Bone marrow (tissue), 2 donors: ENCODE measurements at places on chromosomes 4 and X.

DNA sequence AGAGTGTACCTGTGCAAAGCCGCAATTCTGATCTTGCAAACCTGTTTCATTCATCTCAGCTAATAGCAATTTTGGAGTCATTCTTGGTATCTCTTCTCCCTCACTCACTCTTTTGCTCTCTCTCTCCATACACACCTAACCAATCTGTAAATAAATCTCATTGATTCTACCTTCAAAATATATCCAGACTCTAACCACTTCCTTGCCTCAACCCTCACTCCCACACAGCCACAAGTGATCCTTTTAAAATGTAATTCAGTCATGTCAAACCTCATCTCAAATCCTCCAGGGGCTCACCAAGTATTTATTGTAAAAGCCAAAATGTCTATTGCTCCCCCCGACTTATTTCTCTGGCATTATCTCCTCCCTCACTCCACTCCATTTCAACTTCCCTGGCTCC is 51.7 kb upstream of the SLC10A4 start:
- DNase-seq, result no peak

DNA sequence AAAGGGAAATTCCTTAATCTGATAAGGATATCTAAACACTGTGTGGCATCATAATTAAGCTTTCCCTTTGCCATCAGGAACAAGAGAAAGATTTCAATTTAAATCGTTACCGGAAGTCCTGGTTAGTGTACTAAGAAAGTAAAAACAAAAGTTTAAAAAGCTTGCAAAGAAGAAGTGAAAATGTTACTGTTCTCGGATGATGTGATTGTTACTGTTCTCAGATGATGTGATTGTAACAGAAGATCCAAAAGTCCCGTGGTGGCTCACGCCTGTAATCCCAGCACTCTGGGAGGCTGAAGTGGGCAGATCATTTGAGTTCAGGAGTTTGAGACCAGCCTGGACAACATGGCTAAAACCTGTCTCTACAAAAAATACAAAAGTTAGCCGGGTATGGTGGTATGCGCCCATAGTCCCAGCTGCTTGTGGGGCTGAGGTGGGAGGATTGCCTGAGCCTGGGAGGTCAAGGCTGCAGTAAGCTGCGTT is 62.5 kb downstream of the RGS12 start:
- no peak for DNase-seq

DNA sequence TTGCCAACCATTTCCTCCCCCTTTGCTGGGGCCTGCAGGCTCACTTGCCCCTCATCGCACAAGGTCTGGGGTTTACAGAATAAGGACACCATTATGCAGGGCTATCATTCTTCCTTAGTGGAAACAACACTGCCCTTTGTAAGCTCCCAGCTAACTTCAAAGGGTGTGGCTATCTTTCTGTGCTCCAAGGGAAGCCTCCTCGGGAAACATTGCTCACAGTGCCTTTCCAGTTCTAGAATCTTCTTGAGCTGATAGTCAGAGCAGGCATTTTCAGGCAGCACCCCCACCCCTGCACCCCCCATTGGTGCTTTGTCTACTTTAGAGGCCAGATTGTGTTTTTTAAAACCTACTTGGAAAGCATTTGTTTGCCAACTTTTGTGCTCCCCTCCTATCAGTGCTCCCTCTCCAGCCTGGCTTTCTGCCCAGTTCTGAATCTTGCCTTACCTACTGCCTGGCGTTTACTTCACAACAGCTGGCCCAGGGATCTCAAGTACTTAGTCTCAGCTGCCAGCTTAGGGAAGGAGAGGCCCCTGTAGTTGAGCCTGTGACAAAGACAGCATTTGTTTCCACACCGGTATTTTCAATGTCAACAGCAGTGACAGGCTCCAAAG is 53.5 kb downstream of the PLAC1 start:
- no peak for DNase-seq

DNA sequence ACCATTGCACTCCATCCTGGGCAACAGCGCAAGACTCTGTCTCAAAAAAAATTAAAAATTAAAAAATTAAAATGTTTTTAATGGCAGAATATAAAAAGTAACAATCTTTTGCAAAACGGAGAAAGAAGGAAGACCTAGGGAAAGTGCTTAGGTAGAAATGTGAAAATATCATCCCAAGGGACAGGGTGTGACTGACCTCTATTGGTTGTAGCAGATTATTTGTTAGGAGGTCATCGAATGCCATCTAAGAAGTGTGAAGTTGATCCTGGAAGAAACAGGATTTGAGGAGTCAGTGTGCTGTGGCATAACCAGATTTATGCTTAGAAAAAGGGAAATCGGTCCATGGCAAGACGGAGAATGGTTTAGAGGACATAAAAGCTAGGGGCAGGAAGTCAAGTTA is 18.1 kb upstream of the C4orf36 start:
- no peak for DNase-seq

GRCh38 chr4:141686146-141686775 is 49.9 kb downstream of the IL15 start:
- DNase-seq, result no peak

DNA sequence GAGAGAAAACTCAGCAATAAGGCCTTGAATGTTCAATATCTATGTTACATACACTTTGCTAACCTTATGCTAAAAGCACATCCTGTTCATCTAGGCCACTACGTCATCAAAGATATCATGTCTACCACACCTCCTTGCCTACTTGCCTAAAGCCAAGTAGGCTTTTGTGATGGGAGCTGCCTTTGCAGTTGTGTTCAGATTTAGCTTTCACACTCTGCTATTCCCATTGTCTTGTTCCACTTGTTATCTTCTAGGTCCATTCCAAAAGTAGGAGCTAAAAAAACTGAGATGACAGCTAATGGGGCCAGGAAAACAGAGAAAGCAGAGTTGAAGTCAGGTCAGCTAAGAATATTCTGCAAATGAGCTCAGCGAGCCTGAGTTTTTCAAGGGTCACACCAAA is 153.6 kb upstream of the EDNRA start:
- DNase-seq, result no peak

- no peak for DNase-seq
These were observed 597.6 kb upstream of the CPEB2 start for GRCh38 chr4:14404730-14405129.

DNA sequence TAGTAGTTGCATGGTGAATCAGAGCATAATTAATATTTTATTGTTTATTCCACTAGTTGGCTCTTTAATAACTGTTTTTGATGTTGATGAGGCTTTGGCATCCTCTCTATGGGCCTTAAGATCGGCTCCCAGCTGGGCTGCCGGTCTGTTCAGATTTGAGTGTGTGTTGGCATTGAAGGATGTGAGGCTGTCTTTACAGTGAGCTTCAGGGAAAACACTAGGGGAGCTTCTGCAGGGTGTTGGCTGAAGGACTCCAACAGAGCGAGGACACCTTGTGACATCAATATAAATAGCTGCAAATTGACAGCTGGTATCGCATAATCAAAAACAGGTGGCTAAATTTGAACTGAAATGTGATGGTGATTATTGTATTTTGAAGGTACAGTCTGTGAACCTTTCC is 322.0 kb downstream of the FSTL5 start:
- no peak for DNase-seq

GRCh38 chr4:173280998-173281397 is 53.2 kb downstream of the HMGB2 start:
- DNase-seq, result no peak

- DNase-seq, result no peak
These were observed 39.8 kb downstream of the JAKMIP1 start for GRCh38 chr4:6160536-6160935.

- DNase-seq, result no peak
These were observed 105.6 kb downstream of the HUWE1 start for GRCh38 chrX:53580742-53581504.

DNA sequence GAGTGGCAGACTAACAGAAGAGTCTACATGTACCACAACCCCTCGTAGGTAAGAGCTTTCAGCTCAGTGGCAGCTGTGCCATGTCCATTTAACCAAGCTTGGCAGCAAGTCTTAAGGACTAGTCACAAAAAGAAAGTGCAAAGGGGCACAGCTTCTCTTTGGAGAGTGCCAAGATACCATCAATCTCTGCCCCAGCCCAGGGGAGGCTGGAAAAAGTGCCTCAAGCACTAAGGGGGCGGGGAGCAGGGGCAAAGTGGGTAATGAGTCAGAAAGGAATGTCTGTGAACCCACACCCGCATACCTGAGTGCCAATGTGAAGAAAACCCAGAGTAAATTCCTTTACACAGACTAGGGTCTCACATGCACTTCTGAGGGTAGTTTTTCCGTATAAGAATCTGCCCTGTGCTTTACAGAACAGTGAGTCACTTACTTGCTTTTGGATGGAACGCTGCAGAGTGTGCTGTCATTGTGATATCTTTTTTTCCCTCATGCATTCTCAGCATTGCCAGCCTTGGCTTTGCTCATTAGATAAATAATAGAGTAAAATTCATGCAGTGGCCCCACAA is 219.8 kb downstream of the ZNF674 start:
- DNase-seq, result no peak

GRCh38 chr4:6196871-6197270 is 3.5 kb downstream of the JAKMIP1 start:
- no peak for DNase-seq

- no peak for DNase-seq
These were observed 150.1 kb downstream of the PJA1 start for GRCh38 chrX:69015156-69015555.

GRCh38 chr4:3878678-3879077 is 112.5 kb downstream of the ADRA2C start:
- DNase-seq, result no peak

- DNase-seq, result no peak
These were observed 17.1 kb downstream of the VSIG4 start for GRCh38 chrX:66022632-66023384.

- no peak for DNase-seq
These were observed 611.9 kb downstream of the STPG2 start for GRCh38 chr4:97531351-97531750.

DNA sequence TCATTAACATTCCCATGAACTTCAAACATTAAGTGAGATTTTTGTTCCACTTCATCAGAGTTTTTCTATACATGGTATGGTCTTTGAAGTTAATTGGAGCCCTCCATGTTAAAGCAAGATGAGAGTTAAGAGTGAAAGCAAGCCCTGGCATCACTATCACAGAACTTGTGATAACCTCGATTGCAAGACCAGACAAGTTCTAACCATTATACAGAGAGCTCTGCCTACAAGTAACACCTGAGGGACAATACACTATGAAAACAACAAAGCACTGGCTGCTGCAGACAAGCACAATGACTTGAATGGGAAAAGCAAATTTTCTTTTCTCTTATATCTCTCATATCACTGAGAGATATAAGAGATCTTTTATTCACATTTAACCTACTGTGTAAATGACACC is 126.6 kb upstream of the GYPA start:
- no peak for DNase-seq

DNA sequence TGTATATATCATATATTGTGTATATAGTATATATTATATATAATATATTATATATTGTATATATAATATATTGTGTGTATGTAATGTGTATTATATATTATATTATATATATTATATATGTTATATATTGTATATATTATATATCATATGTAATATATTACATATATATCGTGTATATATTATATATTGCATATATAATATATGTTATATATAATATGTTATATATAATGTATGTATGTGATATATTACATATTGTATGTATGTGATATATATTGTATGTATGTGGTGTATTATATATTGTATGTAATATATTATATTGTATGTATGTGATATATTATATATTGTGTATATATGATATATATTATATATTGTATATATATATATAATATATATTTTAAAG is 30.5 kb downstream of the RAB40A start:
- no peak for DNase-seq

- DNase-seq, result no peak
These were observed 60.8 kb downstream of the TBCK start for GRCh38 chr4:106255195-106255594.

GRCh38 chrX:44580466-44580865 is 37.8 kb upstream of the FUNDC1 start:
- DNase-seq, result no peak

GRCh38 chr4:123996718-123997510 is 600.3 kb downstream of the SPRY1 start:
- no peak for DNase-seq

DNA sequence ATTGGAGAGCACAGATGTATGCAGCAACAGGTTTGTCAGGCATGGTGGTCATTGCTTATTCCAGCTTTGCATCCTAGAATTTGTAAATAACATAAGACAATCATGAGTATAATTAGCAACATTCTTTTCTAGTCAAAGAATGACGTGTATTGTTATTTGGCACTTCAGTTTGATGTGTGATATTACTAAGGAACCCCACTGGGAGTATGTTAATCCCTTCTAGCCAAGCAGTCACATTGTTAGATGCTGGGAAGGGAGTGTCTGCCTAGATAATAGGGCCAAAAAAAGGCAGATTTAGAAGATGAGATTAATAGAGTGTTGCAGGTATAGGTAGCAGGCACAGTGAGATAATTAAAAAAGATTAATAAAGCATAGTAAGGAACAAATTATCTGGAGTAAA is 159.2 kb upstream of the WDFY3 start:
- DNase-seq, result no peak

DNA sequence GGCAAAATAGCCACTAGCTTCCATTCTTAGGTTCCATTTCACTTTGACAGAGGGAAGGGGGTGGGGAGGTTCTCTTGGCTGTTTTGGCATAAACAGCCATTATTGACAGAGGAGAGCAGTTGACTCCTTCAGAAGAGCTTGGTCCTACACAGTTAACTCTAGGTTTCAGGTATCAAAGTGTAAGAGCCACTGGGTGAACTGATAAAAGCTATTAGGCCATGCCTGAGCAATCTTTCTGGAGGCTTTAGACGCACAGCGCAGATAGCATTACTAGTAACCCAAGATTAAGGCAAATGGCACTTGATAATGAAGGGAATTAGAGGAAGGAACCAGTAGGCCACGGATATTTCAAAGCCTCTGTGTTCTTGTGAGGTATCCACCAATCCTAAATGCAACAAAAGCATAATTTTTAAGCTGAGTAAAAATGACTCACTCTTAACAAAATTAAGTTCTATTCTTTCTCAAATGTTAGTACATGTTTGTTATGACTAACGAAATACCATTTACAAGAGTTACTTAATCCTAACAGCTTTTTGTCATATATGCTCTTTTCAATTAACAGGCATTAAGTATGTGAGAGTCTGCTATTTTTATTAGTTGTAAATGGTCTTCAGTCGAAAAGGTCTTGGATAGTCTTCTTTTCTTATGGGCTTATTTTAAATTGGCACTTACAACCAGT is 53.6 kb downstream of the SLC7A11 start:
- no peak for DNase-seq

- no peak for DNase-seq
These were observed 5.5 kb downstream of the PNMA3 start for GRCh38 chrX:153061732-153062131.

DNA sequence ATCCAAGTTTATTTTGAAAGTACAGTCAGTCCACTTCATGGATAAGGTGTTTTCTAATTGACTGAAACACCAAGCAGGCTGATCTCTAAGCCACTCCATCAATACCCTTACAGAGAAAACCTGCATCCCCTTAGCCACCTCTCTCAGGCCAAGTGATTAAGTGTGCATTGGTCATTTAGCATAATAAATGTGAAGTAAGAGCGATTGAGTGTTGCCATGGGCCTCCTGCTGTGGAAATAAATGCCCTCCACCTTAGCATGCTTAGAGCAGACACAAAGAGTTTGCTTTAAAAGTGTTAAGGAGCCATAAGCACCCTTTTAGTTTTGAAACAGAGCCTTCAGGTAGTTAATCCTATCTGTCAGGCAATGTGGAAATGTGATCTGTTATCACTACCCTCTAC is 386.5 kb downstream of the GPAT3 start:
- DNase-seq, result no peak
